ENCODE measurements at places on chromosomes 1 and 21.

DNA sequence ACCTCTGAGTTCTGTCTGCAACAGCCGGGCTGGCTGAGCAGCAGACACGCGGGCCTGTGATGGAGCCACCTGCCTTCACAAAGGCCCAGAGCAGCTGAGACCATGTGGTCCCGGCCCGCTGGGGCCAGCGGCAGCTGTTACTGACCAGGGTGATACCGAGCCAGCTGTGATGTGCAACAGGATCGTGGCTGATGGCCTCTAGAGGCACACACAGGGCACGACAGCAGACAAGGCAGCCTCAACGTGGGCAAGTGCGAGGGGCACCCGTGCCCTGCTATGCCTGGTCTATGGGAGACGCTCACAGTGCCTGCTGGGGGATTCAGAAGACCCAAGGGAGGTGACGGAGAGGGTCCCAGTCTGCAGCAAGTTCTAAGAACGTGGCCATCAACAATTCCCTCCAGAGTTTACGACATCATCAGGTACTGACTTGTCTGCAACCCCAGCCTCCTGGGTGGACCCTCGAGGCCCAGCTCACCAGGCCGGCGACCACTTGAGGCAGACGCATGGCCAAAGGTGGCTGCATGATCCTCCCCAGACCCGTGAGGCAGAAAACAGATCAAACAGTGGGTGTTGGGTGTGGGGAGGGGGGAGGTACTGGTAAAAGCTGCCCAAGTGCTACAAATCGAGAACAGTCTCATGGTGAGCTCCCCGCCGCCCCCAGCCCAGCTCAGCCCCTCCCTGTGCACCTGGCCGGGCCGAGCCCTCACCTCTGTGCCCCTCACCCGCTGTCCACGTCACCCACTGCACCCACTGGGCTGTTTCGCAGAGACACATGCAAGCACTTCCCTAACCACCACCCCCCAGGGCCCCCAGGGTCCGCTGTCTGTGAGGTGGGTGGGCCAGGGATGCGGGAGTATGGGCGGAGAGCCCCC, 6.0 kb downstream of the POFUT2 start:
- DNase-seq, result no peak

DNA sequence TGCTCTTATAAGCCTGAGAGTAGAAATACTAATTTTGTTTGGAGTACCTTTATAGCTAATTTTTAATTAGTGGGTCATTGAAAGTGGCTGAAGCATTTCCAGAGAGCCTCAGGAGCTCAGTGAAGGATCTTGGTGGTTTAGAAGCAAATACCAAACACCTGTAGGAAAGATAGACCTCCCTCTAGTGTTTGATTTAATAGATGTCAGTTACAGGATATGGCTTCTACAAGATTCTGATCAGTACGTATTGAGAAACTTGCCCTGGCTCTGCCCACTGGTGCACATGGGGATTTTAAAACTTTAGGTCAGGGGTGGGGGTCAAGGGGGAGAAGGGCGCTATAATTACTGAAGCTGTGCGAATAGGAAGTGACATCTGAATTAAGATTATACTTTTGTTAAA, 122.2 kb downstream of the POU2F1 start:
- no peak for DNase-seq

- DNase-seq, result no peak
Measured at GRCh38 chr1:68798071-68798470, 301.2 kb upstream of the DEPDC1 start.

GRCh38 chr1:82377201-82377884, 576.6 kb downstream of the ADGRL2 start:
- DNase-seq, result no peak

DNA sequence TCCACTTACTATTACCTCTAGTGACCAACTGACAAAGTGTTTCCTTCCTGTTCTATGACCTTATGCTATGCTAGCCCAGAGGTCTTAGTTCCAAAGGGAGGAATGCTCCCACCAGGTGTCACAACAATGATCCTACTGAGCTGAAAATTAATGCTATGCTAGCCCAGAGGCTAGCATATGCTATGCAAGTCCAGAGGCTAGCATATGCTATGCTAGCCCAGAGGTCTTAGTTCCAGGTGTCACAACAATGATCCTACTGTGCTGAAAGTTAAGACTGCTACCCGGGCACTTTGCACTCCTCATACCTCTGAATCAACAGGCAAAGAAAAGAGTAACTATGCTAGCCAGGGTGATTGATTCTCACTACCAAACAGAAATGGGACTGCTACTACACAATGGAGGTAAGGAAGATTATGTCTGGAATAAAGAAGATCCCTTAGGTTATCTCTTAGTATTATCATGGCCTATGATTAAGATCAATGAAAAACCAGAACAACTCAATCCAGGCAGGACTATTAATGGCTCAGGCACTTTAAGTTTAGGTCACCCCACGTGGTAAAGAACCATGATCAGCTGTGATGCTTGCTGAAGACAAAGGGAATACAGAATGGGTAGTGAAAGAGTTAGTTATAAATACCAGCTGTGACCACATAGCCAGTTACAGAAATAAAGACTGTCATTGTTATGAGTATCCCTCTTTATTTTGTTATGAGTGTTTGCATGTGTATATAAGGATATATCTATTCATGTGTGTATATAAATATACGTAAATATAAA, 114.1 kb downstream of the CSMD2 start:
- DNase-seq, result no peak

GRCh38 chr1:197210426-197210825, 57.6 kb upstream of the CRB1 start:
- no peak for DNase-seq

DNA sequence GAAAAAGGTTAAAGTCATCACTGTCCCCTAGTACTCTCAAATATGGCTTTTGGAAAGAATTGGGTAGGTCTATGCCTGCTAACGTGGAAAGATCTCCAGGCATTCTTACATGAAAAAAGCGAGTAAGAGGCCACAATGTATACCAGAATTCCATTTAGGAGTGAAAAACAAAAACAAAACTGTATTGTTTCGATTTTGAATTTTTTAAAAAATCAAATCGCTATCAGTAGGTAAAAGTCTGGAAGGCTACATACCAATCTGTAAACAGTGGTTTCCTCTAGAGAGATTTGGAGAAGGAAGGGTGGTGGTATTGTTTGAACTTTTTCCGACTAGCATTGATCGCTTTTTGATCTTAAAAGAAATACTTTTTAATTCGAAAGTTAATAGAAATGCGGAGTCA, 55.9 kb downstream of the RRAGC start:
- DNase-seq, result no peak

DNA sequence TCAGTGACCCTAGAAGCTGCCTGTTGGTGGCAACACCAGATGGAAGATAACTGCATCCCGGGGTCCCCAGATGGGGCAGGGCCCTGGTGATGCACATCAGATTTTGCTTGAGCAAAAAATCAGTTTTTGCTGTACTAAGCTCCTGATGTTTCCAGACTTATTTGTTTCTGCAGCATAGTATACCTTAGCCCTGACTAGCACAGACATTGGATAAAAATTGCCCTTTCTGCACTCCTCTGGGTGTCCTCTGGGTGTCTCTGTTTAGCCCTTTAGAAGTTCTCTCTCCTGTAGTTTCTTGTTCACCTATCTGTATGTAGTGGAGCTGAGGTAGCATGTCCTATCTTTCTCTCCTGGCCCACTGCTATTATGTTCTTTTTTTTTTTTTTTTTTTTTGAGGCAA, 30.3 kb upstream of the PLA2G2C start:
- DNase-seq, result no peak

GRCh38 chr1:165060285-165060793, 296.2 kb downstream of the LMX1A start:
- no peak for DNase-seq

DNA sequence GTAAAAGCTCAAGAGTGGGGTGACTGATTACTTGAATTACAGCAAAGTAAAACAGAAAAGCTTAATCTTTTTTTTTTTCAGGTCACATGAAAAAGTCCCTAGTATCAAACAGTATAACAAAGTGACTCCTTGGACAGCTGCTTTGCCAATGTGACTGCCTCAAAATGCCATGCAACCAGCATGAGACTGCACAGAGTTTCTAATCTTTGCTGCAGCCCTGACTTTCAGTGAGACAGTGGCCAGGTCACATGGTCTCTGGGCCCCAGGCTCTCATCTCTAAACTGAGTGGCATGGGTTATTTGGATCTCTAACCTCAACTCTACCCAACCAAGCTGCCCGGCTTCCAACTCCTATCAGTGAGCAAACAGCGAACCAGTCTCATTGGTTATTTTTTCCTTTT, 169.0 kb downstream of the VAV3 start:
- DNase-seq, result no peak

DNA sequence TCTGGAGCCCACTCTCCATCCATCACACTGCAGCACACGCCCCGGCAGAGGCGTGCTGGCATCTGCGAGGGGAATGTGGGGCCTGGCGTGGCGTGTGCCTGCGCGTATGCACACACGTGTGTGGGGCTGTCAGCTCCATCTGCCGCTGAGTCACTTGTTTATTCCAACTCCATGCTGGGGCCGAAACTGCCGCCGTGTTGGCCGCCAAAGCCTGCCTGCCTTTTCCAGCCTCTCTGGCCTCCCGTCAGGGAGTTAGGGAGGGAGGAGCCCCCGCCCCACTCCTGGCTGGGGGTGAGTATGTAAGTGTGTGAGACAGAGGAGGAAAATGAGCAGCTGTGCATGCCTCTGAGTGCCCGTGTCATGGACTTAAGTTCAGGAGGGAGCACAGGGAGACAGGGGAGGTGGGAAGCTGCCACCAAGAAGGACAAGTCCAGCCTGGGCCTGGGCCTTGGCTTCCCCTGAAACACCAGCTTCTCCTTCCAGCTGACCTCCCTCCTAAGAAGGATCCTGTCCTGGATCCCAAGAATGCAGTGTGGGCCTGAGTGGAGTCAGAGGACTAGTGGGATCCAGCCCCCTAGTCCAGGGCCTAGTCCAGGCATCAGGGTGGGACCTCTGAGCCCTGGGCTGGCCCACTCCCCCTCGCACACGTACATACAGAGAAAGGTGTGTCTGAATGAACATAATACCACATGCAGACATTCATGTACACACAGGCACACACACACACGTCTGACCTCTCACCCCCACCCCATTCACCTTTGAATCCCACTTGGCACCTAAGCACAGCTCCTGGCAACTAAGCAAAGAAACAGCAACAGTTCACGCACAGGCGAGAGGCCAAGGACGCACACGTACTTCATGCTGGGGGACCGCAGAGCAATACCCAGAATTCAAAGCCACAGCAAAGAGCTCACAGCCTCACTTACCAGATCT, 24.7 kb downstream of the MEF2D start:
- DNase-seq, result no peak

- no peak for DNase-seq
Measured at GRCh38 chr1:234277161-234277868, 95.9 kb upstream of the COA6 start.

DNA sequence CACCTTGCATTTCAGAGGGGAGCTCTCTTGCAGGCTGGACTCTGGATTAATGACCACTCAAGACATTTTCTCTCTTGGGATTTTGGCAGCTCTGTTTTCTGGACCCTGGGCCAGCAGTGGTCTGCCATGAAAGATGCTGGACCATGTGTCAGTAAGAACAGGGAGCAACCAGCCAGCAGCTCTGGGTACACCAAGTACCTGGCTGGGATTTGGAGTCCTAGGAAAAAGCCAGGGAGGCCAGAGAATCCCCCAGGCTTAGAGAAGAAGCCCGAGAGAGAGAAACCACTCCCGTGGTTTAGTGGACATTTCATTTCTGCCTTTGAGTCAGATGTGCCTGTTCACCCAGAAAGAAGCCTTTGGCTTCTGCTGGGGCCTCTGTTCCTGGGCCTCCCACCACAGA, 2.5 kb downstream of the NFASC start:
- DNase-seq, result no peak

GRCh38 chr1:237261198-237261597, 219.2 kb downstream of the RYR2 start:
- DNase-seq, result no peak

Data from SK-N-MC (cell line).